Stimulated activated CD4-positive, alpha-beta T cell treated with anti-CD3 and anti-CD28 coated beads, Interleukin-1b, Interleukin-23, amount 100 ng/mL, for 4 hours (primary cell): ENCODE measurements at places on chromosomes 2 and 18.

- no peak for DNase-seq
Observed at GRCh38 chr18:40957533-40958070, 997.4 kb upstream of the PIK3C3 start.

GRCh38 chr18:72372076-72372475 lies 172.1 kb downstream of the CBLN2 start:
- DNase-seq = no peak

DNA sequence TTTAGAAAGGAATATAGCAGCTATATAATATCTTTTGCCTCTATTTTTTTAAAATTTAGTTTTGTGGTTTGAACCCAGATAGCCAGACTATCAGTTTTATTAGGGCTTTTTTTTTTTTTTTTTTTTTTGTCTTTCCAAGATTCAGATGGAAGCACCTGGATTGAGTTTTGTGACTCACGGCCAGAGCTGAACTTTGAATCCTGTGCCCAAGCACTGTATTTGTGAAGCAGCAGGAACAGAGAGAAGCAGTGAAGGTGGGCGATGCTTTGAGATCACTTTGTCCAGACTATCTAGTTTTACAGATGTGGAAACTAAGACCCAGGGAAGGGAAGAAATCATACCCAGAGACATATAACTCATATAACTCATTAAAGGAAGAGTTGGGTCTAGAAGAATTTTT lies 33.9 kb downstream of the RPL37A start:
- no peak for DNase-seq

DNA sequence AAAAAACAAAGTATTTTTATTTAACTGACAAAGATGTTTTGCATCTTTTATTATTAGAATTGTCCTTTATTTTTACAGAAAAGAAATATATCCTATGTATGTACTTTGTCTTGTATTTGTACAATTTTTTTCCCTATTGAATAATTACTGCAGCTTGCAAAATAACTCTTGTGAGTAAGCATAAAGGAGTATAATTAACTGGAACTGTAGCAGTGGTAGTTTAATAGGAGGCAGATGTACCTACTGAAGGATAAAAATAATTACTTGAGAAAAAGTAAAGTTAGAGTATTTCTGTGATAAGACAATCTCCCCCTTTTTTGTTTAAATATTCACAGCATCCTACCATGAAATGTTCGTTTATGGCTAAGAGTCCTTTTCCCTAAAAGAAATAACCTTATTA lies 34.7 kb downstream of the EHBP1 start:
- DNase-seq = no peak

DNA sequence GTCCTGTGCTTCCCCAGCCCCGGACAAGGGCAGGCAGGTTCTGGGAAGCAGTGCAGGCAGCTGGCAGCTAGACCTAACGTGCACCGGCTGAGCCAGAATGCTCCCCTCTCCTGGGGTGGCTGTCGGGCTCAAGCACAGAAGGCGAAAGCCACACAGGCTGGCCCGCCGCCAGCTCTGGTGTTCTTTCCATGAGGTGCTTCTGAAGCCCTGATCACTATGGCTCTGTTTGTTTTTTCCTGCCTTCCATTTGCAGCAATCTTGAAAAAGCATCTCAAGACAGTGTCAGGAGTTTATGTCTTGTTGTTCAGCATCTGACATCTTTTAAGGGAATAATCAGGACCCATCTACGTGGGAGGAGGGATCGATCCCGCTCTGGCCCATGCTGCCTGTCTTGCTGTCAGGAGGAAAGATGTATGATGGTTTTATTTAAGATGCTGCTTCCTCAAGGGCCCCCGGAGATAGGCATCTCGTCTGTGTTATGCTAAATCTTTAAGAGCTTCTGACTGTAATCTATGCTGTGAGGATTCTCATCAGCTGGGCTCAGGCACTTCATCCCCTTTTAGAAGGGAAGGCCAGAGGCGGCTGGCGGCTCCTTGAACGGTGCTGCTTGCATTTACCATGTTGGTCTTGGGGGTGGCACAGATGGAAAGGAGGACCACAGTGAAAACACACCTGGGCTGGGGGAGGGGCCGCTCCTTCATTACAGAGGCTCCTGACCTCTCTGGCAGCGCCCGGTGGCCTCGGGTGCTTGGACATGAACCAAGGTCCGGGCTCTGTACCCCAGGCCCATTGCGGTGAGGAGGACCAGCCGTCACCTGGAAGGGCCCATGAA lies 118.5 kb upstream of the HDAC4 start:
- no peak for DNase-seq

DNA sequence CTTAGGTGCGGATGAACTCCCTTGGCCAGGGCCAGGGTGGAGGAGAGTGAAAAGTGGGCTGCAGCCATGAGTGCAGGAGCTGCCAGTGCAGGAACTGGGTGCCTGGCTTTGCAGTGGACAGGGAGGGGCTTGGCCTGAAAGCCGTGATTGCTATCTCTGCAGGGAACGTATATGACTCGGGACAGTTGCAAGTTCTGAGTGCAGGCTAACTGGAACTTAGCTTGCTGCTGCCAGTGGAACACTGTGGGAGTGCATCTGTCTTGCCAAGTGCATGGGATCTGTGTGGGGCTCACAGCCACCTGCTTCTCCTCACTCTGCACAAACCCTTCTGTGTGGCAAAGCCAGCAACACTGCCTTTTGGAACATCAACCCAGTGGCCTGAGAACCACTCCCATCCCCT lies 36.9 kb downstream of the FLACC1 start:
- DNase-seq = no peak

- no peak for DNase-seq
Observed at GRCh38 chr2:206341396-206341795, 66.9 kb downstream of the ZDBF2 start.
